Cerebellum (tissue), 4 donors: ENCODE measurements at places on chromosomes 3 and 15. TPM values are rescaled to one million over a fixed set of nuclear protein-coding genes. Genes with fewer than 3 reads are reported as not detected.

The CTXN2 gene
- 1.00 TPM for total RNA-seq

- DNase-seq = no peak
These were observed 71.8 kb upstream of the ZBTB20 start for GRCh38 chr3:115218859-115219258.

GRCh38 chr3:179021119-179021903 lies 50.3 kb downstream of the ZMAT3 start:
- no peak for DNase-seq

- no peak for DNase-seq
These were observed 111.6 kb downstream of the FEZF2 start for GRCh38 chr3:62261736-62262135.

- DNase-seq = no peak
These were observed 5.7 kb downstream of the ADAMTS17 start for GRCh38 chr15:100336061-100336460.

The TGM4 gene
- total RNA-seq = not detected

The ZNF860 gene
- total RNA-seq = 1.8 TPM

GRCh38 chr15:47721676-47722075 lies 4.4 kb downstream of the SEMA6D start:
- DNase-seq = no peak

DNA sequence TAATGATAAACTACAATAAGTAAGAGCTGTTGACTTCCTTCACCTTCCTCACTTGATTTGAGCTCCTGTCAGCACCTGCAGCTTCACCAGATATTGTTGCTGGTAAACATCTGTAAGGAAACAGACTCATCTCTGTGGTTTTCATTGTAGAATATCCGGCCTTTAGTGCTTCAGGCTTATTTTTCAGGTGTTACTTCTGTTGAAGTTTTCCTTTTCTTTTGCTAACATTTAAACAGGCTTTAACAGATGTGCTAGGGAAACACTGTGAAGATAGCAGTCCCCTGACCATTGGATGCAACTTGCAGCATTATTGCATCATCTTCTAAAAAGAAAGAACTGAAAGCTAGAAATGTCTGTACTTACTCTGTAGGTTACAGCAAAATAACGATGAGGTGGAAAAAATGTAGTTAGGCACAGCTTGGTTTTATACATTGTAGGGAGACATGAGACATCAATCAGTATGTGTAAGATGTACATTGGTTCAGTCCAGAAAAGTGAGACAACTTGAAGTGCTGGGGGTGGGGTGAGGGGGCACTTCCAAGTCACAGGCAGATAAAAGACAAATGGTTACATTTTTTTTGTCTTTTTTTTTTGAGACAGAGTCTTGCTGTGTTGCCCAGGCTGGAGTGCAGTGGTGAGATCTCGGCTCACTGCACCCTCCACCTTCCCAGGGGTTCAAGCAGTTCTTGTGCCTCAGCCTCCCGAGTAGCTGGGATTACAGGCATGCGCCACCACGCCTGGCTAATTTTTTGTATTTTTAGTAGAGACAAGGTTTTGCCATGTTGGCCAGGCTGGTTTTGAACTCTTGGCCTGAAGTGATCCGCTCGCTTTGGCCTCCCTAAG lies 10.2 kb downstream of the EDEM1 start:
- no peak for DNase-seq

The CKMT1A gene
- 8.2 TPM for total RNA-seq

- DNase-seq = no peak
These were observed 99.0 kb downstream of the MAP2K5 start for GRCh38 chr15:67641453-67641852.

GRCh38 chr15:99433026-99433756 lies 132.6 kb upstream of the MEF2A start:
- no peak for DNase-seq

DNA sequence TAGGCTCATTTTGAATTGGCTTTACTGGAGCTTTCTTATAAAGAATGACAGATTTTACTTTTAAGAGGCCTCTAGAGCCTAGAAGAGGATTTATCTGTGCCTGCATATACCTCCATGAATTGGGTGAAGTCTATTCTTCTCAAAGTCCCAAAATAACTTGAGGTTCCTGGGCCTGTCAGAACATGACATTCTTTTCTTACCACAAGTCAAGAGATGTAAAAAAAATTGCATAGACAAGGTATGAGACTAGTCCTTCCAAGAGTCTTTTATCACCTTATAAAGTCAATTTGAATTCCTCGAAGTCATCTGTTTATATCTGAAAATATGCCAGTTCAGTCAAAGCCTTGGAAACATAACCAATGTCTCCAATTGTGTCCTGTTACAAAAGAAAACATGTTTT lies 17.2 kb upstream of the CD200 start:
- DNase-seq = no peak

The IL5RA gene
- total RNA-seq = 3.1 TPM

DNA sequence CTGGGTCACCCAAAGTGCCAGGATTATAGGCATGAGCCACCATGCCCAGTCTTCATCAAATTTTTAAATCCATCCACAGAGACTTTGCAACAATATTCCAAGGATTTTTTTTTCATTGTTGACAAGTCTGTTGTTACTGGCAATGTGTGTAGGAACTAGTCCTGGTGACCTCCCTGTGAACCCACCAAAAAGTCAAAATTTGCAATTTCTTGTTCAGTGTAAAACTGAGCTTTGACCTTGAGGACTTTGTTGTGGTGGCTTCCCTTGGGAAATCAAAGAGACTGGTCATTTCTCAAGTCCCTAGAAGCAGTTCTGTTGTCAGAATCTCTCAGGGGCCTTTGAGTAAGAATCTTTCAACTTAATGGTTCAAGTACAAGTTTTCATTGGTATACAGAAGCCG lies 36.9 kb upstream of the COL8A1 start:
- no peak for DNase-seq

DNA sequence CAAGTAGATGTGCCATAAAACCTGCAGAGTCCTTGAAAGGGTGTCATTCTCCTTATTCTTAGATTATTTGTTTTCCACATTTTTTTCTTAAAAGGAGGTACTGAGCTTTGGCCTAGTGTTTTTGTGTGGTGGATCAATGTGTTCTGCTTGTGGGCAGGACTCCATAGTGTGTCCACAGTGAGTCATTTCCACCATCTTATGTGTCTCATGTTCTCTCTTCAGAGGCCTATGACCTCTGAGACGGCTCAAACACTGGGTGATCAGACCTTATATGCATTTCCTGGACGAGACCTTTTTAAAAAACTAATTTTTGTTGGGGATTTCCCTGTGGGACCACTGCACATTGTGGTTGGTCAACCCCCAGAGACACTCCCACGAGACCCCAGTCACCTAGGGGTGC lies 93.4 kb downstream of the CHCHD4 start:
- no peak for DNase-seq

The MYZAP gene
- total RNA-seq = 0.64 TPM

The AGBL1 gene
- total RNA-seq = 0.91 TPM

The ZBBX gene
- total RNA-seq = 8.9 TPM
